ENCODE measurements at places on chromosomes 7 and 10. TPM values are rescaled to one million over a fixed set of nuclear protein-coding genes. Genes with fewer than 3 reads are reported as not detected.

Gene STK32C
- polyA plus RNA-seq: 2.5 TPM

Gene IFIT1
- polyA plus RNA-seq: 20.3 TPM

Gene MYOF
- polyA plus RNA-seq: 0.38 TPM

Gene FOXI2
- polyA plus RNA-seq: not detected

Gene LLCFC1
- not detected for polyA plus RNA-seq

Data from Purkinje cell (primary cell).